ENCODE measurements at places on chromosomes 7 and 10.

DNA sequence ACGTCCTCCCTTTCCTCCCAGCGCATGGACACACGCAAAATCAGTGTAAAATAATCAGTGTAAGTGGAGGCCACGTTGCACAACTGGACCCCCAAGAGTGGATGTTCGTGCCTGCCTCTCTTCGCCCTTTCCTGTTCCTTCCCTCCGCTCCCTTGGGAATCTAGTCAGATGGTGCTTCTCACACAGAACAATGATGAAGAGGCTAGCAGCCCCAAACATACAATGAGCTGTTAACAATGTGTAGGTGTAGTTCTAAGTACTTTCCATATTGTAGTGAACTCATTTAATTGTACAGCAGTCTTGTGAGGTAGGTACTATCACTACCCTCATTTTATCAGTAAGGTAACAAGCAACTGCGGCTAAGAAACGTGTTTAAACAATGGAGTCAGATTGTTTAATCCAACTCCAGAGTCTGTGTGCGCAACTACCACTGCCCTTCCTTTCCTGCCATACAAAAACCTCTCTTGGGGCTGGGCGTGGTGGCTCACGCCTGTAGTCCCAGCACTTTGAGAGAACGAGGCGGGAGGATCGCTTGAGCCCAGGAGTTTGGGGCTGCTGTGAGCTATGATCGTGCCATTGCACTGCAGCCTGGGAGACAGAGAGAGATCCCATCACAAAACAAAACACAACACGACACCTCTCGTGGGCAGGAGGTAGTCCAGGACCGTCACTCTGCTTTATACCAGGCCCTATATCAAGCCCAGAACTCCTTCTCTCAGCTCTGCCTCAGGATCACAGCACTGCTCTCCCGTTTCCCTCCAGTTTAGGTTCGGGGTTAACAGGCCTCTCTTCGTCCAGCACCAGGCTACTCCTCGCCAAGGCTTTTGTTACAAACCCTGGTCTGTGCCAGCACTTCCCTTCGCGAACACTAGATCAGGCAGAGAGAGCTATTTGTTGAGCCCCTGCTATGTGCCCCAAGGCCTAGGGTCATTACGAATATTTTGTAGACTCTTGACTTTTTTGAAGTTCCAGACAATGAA lies 1.1 kb downstream of the FKBP9 start:
- no peak for DNase-seq

DNA sequence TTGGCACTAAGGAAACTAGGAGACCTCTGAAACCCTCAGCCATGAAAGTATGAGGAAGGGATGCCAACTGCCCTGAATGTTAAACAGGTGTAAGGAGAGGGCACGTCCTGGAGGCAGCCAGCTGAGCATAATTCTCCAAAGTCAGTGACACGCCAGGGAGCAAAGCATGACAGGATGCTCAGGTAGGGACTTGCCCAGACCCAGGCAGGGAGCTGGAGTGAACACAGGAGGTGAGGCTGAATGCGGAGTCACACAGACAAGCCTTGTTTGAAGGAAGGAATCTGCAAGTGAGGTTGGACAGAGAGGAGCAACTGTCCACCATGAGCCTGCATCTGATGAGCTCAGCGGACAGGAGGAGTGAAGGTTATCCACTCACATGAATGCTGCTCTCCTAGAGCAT lies 41.5 kb downstream of the KLRG2 start:
- DNase-seq, result no peak

- DNase-seq, result no peak
These were observed 7.1 kb downstream of the COBL start for GRCh38 chr7:51309361-51310130.

- DNase-seq, result no peak
These were observed 25.6 kb upstream of the MKX start for GRCh38 chr10:27771231-27771630.

DNA sequence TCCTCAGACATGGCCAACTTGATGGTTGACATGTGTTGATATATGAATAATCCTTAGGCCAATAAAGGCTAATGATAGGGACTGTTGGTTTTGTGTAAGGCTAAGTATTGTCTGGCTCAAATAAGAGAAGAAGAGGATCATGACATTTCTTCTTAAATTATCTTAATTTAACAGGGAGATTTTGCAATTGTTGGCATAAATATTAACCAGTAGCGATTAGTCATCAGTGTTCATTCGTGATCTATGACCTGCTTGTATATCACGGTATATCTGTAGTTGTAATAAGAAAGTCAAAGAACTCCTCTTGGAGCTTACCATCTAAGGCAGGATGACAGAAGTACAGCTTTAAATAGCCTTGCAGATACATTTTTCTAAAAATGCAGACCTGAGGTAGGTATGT lies 196.4 kb downstream of the CREB5 start:
- no peak for DNase-seq

GRCh38 chr10:95290461-95291364 lies at the start of gene PDLIM1:
Gene PDLIM1 (minus strand): TSS chr10:95291003. CDS start chr10:95290915, 88 bp downstream.
- DNase-seq, result no peak

GRCh38 chr10:114374053-114374791 lies 30.1 kb downstream of the AFAP1L2 start:
- DNase-seq, result no peak

- no peak for DNase-seq
These were observed at the start of gene NEURL1 for GRCh38 chr10:103493362-103493915. Gene NEURL1 (plus strand): TSS chr10:103493705. CDS start chr10:103494388, 683 bp downstream.

GRCh38 chr10:105206616-105207015 lies 565.5 kb downstream of the SORCS3 start:
- DNase-seq, result no peak
